Fibroblast of villous mesenchyme (primary cell): ENCODE measurements at places on chromosomes 5 and 9. TPM values are rescaled to one million over a fixed set of nuclear protein-coding genes. Genes with fewer than 3 reads are reported as not detected.
A peak's percentile ranks its signal among the peaks of the same experiment; 100 is the strongest.

DNA sequence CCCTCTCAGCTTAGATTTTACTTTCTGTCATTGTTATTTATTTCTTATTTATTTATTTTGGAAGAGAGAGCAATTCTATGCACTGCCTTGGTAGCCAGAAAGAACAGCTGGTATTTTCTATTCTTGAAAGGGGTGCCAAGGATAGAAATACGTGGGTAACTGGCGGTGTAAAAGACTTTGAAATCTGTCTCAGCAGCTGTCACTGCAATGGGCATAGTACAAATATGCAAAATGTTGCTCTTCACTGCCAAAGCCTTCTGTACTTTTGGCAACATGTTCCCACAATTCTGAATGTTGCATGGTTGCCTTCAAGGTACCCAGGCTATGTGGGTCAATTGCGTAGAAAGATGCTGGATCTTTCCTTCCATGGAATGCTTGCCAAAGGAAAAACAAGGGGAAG, 230.2 kb upstream of the EDIL3 start:
- DNase-seq, result no peak

GRCh38 chr5:66013397-66013796, 87.0 kb downstream of the ERBIN start:
- no peak for DNase-seq

- no peak for DNase-seq
Observed at GRCh38 chr5:1702318-1702717, 97.3 kb downstream of the MRPL36 start.

- no peak for DNase-seq
Observed at GRCh38 chr9:128057724-128058409, 9.3 kb downstream of the NAIF1 start.

- DNase-seq, result no peak
Observed at GRCh38 chr5:173298213-173298926, 29.8 kb downstream of the STC2 start.

- DNase-seq, result no peak
Observed at GRCh38 chr5:110177729-110178128, 488.0 kb downstream of the MAN2A1 start.

DNA sequence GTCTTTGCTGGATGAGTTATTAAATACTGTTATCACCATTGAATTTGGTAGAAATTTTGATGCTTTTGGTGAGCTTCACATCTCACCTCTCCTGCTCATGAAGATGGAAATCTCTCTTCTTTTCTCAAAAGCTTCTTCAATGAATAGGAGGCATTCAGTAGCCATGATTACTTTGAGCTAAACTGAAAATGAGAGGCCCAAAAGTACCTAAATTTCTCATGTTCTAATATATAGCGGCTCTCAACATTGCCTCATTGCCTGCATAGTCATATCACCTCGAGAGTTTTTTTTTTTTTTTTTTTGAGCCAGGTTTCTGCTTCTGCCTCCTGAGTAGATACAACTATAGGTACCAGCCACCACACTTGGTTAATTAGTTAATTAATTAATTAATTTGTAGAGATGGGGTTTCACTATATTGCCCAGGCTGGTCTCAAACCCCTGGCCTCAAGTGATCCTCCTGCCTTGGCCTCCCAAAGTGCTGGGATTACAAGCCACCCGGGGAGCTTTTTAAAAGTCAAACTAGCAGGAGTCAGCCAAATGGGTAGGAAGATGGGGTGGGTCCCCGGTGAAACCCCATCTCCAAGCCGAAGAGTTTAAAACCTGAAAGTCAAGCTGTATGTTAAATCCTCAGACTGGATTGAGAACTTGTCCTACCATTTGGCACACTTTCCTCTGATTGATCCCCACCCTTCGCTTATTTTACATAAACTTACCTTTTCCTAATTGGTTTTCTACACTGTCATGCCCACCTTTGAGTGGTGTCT, 169.0 kb downstream of the DOCK2 start:
- DNase-seq, result no peak

GRCh38 chr5:124060413-124061067, 548.6 kb downstream of the CSNK1G3 start:
- no peak for DNase-seq

DNA sequence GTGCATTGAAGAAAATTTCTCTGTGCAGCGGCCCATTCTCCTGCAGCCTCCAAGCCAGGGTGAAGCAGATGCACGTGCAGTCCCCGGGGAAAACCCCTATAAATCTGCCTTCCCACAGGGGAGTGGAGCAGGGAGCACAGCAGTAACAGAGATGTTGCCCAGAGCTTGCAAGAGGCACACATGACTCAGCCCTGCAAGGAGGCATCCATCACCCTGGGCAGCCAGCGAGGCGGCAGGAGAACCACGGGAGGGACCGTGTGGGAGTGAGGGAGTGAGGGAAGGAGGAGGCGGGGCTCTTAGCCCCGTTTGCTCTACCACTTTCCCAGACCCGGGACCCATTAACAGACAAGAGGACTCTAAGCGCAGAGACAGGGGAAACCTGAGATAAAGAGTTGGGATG, 96.2 kb upstream of the ARAP3 start:
- DNase-seq, result peak; percentile 56

DNA sequence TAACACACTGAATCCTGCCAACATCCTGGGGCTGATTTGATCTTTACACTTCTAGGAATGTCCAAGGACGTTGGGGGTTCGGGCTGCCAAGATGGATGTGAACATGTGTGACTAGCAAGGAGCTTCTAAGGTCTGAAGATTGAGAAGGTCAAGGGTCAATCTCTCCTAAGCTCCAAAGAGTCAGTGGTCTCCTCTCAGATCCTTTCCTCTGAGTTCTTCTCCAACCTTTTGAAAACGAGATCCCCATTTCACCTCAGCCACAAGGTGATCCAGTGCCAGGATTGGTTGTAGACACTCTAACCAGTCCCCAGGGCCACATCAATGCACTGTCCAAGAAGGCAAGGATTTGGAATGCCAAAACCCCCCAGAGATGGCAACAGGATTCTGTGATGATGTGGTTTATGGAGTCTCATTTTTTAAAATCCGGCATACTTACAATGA, 266.8 kb downstream of the NDUFS4 start:
- no peak for DNase-seq

DNA sequence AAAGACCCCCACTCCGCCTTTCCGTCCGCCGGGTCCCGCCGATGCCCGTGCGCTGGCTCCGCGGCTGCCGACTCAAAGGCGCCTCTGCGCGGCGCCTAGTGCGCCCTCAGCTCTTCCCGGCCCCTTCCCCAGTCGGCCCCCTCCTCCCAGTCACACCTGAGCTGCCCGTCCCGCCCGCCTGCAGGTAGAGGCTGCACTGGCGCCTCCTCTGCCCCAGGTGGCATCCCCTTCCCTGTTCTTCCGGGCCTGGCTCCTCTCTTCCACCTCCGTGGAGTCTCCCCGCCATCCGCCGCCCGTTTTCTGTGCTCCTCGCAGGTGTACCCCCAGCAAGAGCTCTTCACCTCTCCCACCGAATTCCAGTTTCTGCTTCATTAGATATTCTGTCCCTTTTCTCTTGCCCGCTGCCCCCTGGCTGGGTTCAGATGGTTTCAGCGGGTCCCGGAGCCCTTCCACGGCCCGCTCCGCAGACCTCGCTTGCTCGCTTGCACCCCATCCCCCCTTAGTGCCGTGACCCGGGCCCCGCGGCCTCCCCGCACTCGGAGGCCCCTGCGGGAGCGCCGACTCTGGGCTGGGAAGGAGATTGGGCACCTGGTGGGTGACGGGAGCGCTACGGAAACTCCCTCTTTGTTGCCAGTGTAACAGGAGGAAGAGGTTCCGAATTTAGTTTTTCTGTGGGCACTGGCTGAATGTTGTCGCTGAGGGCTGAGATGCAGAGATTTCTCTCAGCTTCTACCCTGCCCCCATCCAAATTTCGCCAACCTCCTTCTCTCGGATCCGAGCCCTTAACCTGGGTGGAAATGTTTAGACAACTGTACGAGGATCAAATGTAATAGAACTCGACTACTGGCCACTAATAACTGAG, 809 bp downstream of the SLC44A1 start:
- DNase-seq, result peak; percentile 37

C9orf152 gene
- total RNA-seq, result not detected in 2 replicates

EPB41L4B gene
- under 0.01 and 0.32 TPM in 2 replicates for total RNA-seq

SPINK4 gene
- not detected in 2 replicates for total RNA-seq

POU5F2 gene
- total RNA-seq, result 1.3 and 2.2 TPM in 2 replicates

GHR gene
- total RNA-seq, result 0.97 and 2.2 TPM in 2 replicates

SHISAL2B gene
- total RNA-seq, result not detected in 2 replicates

AK8 gene
- total RNA-seq, result 0.32 TPM in 1 of 2 replicates, not detected in the other
